ENCODE measurements at places on chromosomes 13 and 19.

DNA sequence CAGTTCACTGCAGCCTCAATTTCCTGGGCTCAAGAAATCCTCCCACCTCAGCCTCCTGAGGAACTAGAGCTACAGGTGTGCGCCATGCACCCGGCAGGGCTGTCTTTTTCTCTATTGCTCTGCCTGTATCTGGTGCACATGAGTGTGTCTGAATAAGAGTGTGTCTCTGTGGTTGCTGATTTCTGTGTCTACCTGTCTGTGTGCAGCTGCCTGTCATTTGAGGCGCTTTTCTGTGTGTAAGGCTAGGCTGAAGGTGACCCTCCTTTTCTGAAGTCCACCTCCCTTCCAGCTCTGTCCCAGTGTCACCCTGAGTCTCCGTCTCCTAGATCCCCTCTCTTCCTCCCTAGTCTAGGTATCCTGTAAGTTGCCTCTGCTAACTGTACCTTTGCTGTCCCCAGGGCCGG lies 1.5 kb upstream of the PRR12 start:
- no peak for DNase-seq

GRCh38 chr13:75422028-75422427 lies 59.9 kb downstream of the TBC1D4 start:
- no peak for DNase-seq

DNA sequence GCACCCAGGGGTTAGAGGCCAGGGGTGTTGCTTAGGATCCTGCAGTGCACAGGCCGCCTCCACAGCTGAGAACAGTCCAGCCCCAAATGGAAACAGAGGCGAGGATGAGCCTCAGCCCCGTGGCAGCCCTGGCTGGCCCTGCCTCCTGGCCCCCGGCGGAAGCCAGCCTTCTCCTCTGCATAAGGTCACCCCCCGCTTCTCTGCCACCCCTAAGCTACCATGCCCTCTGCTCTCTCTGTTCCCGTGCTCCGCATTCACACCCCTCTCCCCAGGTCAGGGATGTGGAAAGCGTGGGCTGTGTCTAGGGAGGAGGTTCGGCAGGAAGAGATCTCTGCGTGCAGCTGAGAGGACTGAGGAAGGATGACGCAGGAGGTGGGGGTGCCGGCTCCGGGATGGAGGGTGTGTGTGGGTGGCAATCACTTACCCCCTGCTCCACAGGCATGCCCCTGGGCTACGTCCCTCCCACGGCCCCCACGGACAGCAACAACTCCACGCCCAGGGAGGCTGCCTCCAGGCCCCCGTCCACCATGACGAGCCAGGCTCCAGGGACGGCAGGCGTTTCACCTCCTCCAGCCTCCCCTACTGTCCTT lies 6.0 kb downstream of the SSC5D start:
- no peak for DNase-seq

GRCh38 chr13:62185631-62186255 lies 770.1 kb upstream of the PCDH20 start:
- DNase-seq: no peak

GRCh38 chr19:14106840-14107239 lies 10.7 kb downstream of the PRKACA start:
- DNase-seq: no peak

GRCh38 chr19:48867123-48867745 lies 1.2 kb downstream of the PLEKHA4 start:
- DNase-seq: no peak
